ENCODE measurements at places on chromosomes 1 and 21.

DNA sequence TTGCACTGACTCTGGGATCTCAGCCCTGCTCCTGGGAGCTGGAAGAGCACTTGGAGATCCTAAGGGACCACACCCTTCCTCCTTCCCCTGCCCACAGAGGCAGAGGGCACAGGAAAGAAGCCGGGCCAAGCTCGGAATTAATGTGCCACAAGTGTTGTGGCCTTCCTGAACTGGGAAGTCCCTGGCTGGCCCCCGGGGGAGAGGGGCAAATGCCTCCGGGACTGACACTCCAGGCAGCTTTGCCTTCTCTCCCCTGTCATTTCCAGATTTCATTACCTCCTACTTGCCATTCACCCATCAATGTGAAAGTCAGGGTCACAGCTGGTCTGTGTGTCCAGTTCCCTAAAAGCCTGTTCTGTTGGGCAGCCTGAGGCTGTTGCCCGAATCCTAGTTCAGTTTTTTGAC is 21.7 kb downstream of the SESN2 start:
- no peak for DNase-seq

DNA sequence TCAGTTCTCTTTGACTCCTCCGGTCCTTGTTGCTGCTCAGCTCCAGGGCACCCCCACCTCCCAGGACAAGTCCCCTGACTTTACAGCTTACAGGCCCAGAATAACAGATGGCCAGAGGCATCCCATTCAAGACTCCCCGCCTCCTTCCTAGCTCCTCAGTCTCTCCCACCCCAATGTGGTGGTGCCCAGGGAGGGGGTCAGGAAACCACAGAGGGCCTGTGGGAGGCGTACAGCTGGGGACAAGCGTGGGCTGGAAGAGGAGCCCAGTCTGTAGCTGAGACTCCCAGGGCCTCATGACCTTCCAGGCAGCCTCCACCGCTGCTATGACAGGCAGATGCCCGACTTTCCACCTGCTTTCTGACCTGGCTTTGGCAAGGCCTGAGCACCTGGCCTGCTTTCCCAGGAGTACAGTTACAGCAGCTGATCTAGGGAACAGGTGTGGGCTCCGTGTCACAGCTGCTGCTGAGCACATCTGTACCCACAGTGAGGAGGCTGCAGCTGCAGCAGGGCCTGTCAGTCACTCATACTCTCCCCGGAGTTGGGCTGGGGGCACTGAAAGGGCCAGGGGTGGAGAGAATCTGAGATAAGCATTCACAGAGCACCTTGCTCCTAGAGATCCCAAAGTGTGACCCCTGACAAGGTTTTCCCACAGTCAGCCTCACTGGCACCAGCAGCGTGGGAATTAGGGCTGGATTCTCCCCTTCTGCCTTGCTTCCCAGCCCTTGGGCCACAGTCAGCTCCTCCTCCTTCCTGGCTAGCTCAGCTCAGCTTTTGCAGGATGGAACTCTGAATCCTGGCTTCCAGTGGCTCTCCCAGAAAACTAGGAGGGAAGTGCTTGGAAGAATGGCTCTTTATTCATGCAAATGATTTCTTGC is 7.1 kb upstream of the NAV1 start:
- DNase-seq: no peak

- no peak for DNase-seq
Observed at GRCh38 chr21:44521301-44521927, 18.6 kb downstream of the KRTAP10-1 start.

DNA sequence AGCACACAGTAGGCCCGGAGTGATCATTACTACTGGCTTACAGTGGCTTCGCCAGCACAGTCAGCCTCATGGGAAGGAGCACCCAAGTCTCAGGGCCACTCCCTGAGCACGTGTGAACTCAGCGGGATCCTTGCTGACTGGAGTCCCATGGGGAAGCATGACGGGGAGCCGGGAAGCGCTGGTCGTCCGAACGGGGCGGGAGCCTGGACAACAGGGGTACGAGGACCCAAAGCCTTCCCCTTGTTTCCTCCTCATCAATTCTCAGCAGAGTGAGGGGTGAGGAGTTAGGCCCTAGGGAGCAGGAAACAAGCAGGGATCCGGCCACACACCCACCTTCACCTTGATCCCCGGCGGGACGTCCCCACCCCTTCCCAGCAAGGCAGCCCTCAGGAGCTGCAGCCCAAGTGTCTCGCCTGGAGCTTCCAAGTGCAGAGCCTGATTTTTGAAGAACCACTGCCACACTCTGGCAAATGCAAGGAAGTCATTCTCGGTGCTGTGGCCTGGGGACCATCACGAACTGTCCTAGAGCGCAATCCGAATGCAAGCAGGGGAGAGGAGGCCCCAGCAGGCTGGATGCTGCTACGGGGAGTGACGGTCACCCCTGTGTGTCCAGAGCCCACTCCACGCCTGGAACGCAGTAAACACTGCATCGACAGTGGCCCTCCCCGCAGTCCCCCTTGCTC is 35.5 kb downstream of the TOMM20 start:
- peak; percentile 77 for DNase-seq

DNA sequence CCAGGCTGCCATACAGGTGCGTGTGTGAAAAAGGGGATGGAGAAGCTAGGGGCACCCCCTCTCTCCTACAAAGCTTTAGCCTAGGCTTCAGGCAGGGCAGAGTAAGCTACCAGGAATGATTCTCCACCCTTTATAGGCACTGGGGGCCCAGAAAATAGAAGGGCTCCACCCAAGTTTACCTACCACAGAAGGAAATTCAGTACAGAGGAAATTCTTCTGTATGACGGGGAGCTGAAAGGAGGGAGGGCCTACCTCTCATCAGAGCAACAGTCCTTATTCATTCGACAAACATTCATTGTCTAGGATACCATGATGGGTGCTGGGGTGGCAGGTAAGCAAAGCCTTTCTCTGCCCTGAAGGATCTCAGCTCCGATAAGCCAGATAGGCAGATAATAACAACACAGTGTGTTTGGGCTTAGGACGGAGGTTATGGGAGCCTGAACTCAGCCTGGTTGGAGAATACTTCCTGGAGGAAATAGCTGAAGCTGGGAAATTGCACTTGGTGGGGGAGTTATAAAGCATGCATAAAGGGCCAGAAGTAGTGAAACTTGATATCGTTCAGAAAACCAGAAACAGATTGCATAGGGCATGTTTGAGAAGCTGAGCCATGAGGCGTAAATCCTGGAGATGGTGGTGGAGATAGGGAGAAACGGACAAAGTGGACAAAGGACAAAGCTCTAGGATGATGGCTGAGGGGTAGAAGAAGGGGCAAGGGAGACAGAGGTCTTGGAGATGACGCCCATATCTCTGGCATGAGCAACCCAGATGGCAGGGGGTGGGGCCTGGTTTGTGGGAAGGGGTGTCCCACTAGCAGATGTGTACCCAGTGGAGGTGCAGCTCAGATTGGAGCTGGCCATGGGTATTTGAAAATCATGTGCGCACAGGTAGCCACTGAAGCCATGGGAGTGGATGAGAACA is 5.3 kb upstream of the P3R3URF start:
- DNase-seq: no peak

DNA sequence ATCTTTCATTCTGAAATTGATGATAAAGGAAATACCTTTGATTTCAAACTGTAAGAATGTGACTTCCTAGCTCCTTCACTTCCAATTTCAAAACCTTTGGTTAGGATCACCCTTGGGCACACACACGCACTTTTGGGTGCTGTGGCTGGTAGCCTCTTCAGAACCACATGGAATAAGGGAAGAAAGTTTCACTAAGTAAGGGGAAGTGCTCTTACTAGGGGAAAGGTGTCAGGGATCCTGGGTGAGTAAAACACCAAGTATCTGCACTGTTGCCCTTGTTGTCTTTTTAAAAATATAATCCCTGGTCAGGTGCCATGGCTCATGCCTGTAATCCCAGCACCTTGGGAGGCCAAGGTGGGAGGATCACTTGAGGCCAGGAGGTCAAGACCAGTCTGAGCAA is 132.4 kb downstream of the SDCCAG8 start:
- no peak for DNase-seq

DNA sequence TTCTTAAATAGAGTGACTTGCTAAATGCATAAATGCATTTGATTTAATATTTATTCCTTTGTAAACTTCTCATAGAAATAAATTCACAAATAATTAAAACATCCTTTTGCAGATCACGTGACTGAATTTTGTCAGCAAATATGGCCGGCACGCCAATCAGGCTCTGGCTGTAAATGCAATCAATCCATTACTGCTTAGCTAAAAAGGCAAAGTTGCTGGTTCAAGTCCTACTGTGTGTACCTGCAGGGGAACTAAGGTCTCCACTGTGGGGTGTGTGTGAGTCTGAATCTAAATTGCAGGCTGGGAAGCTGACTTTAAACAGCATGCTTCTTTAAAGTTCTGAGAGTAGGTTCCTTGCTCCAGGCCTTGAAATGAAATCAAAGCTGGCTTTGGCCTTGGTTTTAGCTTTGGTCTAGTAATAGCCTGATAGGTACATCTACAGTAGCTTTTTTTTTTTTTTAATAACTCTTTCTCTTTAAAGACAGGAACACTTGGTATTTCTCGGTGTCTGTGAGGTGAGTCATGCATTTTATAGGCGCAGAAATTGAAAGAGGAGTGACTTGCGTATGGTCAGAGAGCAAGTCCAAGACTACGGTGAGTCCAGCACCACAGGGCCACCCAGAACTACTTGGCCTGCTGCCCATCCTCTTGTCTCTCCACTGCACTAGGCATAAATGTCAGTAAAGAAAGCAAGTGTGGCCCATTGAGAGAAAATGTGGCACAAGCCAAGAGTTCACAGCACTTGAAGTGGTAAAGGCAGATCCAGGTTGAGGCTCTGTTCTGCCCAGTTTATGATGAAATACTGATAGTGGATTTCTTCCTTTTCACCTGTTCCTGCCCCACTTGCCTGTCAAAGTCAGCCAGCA is 36.2 kb upstream of the LYST start:
- no peak for DNase-seq

DNA sequence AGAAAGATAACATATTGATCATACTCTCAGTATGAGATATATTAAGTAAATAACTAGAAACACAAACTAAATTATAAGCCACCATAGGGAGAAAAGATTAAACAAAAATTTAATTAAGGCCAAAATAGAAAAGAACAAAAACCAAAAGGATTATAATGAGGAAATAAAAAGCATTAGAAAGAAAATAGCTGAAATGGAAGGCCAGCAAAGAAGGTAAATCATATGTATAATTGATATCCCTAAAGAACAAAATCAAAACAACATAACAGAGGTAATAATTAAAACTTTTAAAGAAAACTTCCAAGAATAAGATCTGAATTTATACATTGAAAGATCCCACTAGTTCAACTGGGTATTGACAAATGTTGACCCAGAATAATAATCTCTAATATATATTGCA is 453.0 kb downstream of the LRRIQ3 start:
- no peak for DNase-seq

GRCh38 chr1:211549092-211549711 is 29.8 kb downstream of the SLC30A1 start:
- DNase-seq: no peak

- no peak for DNase-seq
Observed at GRCh38 chr1:89989799-89990198, 5.1 kb upstream of the ZNF326 start.

GRCh38 chr1:88061492-88062177 is 622.4 kb upstream of the PKN2 start:
- peak; percentile 59 for DNase-seq

- DNase-seq: no peak
Observed at GRCh38 chr1:156465747-156466365, 34.7 kb downstream of the MEF2D start.

All from lung (tissue), 17 donors.